ENCODE measurements at places on chromosomes 12 and 14. TPM values are rescaled to one million over a fixed set of nuclear protein-coding genes. Genes with fewer than 3 reads are reported as not detected.

- DNase-seq = no peak
Observed at GRCh38 chr12:29611906-29612305, 114.4 kb upstream of the OVCH1 start.

KCNA1 gene
- total RNA-seq = not detected

GRCh38 chr12:120078868-120079267 lies 37.7 kb downstream of the RAB35 start:
- no peak for DNase-seq

ATXN2 gene
- 13.6 TPM for total RNA-seq

DNA sequence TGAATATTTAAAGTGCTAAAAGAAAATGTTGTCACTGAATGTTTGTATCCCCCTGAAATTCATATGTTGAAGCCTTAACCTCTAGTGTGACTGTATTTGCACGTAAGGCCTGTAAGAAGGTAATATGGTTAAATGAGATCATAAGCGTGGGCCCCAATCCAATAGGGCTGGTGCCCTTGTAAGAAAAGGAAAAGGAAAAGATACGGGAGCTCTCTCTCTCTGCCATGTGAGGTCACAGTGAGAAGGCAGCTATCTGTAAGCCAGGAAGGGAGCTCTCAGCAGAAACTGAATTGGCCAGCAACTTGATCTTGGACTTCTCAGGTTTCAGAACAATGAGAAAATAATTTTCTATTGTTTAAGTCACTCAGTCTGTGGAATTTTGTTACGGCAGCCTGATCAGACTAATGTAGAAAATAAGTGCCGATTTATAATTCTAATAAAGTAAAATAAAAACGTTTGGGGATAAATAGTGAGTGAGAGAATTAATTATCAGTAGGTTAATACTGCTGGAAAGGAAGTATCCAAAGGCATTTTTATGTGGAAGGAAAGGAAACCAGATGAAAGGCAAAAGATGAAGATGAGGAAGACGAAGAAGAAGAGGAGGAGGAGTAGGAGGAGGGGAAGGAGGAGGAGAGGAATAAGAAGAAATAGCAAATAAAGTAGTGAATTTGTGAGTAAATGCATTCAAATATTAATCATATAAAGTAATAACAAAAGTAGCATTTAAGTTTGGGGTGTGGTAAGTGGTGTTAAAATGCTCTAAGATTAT lies 188.5 kb upstream of the KRR1 start:
- DNase-seq = no peak

GRCh38 chr14:104794631-104794992 lies 936 bp downstream of the AKT1 start:
- no peak for DNase-seq

- DNase-seq = no peak
Observed at GRCh38 chr14:78074561-78074960, 95.6 kb upstream of the NRXN3 start.

GRCh38 chr12:117875744-117876435 lies 92.9 kb downstream of the KSR2 start:
- DNase-seq = no peak

DNA sequence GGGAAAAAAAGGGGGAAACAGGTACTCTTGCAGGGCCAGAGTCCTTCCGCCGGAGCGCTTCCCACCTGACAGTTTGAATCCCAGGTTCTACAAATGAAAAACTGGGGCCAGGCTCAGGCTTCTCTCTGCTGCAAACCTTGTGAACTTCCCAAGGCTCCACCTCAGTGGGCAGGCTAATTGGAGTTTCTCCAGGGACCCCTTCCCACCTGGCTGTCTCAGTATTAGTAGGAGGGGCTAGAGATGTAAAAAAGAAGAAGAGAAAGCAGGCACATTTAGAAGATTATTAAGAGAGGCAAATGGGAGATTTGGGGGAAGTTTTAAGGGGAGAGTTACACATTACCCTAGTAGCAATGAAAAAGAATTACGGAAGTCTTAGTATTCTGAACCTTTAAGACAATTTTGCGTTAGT lies 20.0 kb upstream of the CLEC2D start:
- peak; percentile 16 for DNase-seq

DNA sequence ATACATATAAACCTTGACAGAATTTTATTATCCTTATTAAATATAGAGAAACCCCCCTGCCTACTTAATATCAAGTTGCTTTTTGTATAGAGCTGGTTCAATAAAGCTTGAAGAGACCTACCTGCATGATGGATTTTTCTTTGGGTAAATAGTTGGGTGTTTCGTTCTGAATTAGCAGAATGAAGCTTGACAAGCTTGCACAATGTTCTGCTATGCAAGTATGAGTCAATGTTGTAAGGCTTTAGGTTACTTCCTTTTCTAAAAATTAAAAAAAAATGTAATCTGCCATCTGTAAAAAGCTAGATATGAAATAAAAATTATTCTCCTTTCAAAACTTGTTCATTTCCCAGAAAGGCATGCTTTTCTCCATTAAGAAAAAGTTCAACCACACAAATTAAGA lies 1662.6 kb upstream of the SEL1L start:
- no peak for DNase-seq

All from SJSA1 (cell line).